Stimulated activated naive CD4-positive, alpha-beta T cell (primary cell): ENCODE measurements at places on chromosomes 11 and 22.
A peak's percentile ranks its signal among the peaks of the same experiment; 100 is the strongest.

DNA sequence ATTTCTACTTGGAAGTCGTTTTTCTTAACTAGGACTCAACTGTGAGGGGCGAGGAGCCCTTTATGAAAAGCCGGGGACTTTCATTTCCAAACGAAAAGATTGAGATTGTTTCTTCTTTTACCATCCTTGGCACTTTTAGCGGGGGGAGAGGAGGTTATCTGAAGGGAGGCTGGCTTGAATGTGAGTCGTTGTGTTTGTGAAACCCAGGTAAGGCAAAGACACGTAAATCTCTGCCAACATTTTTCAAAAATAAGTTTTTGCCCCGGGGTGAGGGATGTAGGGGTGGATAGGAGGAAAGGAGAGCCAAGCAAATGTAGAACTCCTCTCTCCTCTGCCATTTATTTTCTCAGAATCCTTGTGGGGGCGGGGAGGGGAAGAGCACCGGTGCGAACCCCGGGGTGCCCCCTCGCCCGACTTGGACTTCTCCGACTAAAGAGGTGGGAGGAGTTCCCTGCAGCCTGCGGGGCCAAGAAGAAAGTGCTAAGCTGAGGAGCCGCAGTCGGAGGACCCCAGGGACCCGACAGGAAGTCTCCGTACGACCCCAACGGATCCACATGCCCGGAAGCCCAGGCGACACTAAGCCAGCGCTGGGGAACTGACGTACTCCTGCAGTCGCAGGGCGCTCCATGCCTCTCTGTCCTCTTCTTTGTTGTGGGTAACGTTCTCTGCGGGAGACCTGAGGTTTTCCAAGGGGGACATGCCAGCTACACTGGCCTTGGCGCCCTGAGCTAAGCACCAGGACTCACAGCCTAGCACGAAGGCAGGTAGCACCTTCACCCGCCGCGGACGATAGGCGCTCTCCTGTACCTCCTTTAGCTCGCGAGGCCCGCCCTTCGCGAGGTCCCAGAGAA is 2.4 kb upstream of the WT1 start:
- DNase-seq, result no peak

DNA sequence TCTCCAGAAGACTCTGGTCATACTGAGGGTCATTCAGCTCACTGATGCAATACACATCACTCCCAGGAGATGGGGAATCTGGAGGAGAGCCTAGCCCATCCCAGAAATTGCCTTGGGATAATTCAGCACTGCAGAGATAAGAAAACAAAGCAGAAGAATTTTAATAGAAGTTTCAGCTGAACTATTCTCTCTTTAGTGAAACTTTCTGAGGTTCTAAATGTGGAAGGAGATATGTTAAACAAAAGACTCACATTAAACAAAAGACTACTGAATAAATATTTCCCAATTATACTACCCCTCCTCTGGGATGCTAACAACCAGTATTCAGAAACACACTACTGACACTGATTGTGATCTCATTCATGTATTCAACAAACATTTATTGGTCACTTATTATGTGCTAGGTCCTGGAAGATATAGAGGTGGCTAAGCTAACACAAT is 47.8 kb downstream of the C2CD3 start:
- no peak for DNase-seq

DNA sequence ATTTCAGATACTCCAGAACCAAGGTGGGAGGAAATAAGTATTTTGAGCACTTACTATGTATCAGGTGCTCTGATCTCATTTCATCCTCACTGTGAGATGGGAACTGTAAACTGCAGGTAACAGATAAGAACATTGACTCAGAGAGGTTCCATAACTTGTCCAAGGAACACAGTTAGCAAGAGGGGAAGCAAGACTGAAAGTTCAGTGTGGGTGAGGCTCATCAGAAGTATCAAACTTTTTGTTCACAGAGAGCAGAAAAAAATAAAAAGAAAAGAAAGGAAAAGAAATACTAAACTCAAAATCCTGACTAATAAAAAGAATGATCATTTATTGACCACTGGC is 37.1 kb downstream of the RAB30 start:
- no peak for DNase-seq

GRCh38 chr22:34886812-34887211 is 179.1 kb upstream of the ISX start:
- no peak for DNase-seq

GRCh38 chr11:85628771-85629341 is 463 bp downstream of the TMEM126B start:
- DNase-seq, result no peak

- peak; percentile 63 for DNase-seq
Measured at GRCh38 chr11:128830290-128831173, 36.6 kb downstream of the KCNJ1 start.

GRCh38 chr22:19957445-19957844 is 15.8 kb upstream of the TXNRD2 start:
- no peak for DNase-seq

GRCh38 chr11:1927026-1927847 is 7.7 kb downstream of the TNNT3 start:
- DNase-seq, result no peak

DNA sequence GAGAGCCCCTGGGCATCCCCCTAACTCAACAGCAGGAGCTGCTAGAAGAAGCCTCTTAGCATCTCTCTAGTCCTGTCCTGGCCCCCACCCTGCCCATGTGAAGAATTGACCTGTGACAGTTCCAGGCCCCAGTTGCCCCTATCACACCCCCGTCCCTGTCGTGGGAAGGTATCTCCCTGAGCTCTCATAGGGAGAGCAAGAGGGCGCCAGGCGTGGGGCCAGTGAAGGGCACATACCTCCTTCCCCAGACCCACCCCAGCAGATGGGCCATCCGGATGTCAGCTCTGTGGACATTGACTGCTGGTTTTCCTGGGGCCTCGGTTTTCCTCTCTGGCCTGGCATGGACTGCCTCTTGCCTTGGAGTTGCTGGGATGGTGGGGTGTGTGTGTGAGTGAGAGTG is 29.5 kb downstream of the CD82 start:
- DNase-seq, result no peak

GRCh38 chr22:36823186-36823839 is 6.5 kb upstream of the PVALB start:
- DNase-seq, result no peak

- peak; percentile 64 for DNase-seq
Measured at GRCh38 chr11:95699631-95700470, 89.7 kb downstream of the FAM76B start.

DNA sequence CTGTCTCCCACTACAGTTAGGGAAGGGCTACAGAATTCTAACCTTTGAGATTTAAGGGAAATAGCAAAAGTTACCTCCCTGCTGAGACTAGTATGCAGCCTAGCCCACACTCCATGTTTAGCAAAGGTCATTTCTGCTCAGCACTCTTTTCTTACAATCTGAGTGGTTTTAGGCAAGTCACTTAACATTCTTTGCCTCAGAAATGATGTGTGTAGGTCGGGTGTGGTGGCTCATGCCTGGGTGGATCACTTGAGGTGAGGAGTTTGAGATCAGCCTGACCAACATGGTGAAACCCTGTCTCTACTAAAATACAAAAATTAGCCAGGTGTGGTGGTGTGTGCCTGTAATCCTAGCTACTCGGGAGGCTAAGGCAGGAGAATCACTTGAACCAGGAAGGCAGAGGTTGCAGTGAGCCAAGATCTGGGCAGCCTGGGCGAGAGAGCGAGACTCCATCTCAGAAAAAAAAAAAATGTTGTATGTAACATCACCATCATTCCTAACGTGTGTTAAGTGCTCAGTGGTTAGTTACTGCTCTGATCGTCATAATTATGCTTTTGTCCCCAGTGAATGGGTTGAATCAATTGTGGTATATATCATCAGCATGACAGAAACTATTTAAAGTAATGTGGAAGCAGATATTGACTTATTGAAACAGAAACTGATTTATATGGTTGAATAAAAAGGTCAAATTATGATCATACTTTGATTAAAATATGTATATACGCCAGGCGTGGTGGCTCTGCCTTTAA is 55.0 kb downstream of the COPB1 start:
- DNase-seq, result no peak

- DNase-seq, result no peak
Measured at GRCh38 chr11:122523846-122524805, 131.4 kb upstream of the UBASH3B start.

GRCh38 chr11:27611390-27611789 is 88.9 kb downstream of the BDNF start:
- DNase-seq, result no peak

DNA sequence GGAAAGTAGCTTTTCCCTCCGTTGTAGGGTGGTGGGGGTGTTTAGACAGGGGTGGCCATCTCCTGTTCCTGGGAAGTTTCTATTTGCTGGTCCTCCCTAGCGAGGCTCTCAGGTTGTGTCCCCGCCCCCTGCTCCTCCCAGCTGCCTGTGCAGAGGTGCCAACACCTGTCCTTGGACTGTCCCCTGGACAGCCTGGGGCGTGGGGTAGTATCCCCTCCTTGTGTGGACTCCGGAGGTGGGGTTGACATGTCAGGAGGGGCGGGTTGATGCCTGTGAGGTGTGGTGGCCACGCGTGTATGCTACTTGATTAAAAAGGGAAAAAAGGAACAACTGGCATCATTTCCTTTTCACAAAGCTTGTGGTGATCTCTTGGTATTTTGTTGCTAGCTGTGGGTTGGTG is 14.3 kb upstream of the RANBP1 start:
- DNase-seq, result no peak

GRCh38 chr22:36729321-36729720 is 25.8 kb upstream of the CACNG2 start:
- DNase-seq, result no peak

- no peak for DNase-seq
Measured at GRCh38 chr11:64469288-64469687, 110.3 kb downstream of the RPS6KA4 start.

- DNase-seq, result no peak
Measured at GRCh38 chr11:64891215-64891848, 12.9 kb upstream of the EHD1 start.

- no peak for DNase-seq
Measured at GRCh38 chr11:11884774-11885481, 43.2 kb downstream of the USP47 start.

GRCh38 chr22:35634015-35634414 is 14.2 kb upstream of the APOL6 start:
- no peak for DNase-seq

DNA sequence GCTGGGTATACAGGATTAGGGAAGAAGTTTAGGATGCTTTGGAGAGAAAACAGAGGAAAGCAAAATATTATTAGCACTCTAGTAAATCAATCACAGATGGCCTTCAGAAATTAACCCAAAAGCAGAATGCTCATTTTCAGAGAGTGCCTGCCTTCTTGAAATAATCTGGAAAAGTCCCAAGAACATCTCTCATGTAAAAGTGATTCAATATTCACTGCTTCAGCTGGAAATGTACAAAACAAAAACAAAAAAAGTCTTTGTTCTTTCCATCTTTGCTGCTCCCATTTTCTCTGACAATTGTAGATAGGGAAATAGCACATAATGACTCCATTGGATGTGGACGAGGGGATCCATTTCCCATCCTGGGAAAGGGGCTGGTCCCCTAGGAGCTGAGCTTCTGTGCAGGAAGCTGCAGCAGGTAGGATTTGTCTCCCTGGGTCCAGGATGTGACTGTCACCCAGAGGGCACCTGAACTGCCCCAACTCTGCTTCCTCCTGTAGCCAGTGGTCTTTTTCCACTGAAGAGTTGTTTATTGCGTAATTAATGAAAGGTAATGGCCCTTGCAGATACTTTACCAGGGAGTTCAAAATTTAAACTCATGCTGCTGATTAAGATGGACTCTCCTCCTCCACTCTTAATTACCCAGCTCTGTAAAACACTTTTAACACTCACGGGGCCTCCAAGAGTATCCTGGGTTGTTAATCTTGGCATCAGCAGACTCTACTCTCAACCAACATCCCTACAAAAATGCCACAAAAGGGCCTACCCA is 57.9 kb downstream of the SC5D start:
- no peak for DNase-seq

GRCh38 chr11:9758637-9759518 is 95.0 kb downstream of the SWAP70 start:
- DNase-seq, result peak; percentile 51

GRCh38 chr22:26588729-26589366 is 1.1 kb downstream of the TPST2 start:
- DNase-seq, result no peak

GRCh38 chr11:16804104-16804947 is 65.9 kb downstream of the C11orf58 start:
- DNase-seq, result no peak

DNA sequence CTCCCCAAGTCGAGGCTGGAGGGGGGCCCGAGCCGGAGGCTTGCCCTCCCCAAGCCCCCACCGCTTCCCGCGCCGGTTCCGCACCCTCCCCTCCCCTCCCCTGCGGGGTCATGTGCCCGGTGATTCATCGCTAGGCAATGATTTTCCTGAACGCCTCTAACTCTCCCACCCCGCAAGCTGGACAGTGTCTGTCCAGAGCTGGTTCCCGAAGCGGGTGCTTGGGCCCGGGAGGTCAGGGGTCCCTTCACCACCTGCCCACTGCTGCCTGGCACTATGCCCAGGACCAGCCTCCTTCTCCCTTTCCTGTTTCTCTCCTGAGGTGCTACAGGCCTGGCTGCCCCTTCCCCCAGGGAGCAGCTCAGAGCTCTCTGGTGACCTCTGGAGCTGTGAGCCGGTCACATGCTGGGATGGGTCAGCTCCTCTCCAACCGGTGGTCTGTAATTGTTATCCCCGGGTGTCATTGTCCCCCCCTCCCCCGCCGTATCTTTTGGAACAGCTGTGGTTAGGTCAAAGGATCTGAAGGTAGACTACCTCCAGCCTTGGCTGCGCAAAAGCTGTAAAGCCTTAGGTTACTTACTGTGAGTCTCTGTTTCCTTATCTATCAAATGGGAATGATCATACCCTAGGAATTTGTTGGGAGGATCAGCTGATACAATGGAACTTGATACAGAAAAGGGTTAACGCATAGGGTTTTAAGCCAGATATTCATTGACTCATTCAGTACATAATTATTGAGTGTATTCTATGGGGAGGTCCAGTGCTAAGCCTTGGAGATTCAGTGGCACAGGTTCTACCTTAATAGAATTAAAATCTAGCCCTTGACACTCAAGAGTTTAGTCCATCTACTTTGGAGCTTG is 753 bp downstream of the STX3 start:
- DNase-seq, result no peak

- no peak for DNase-seq
Measured at GRCh38 chr22:17091851-17092250, 7.1 kb downstream of the IL17RA start.

GRCh38 chr22:39301926-39302325 is 17.5 kb downstream of the RPL3 start:
- no peak for DNase-seq

DNA sequence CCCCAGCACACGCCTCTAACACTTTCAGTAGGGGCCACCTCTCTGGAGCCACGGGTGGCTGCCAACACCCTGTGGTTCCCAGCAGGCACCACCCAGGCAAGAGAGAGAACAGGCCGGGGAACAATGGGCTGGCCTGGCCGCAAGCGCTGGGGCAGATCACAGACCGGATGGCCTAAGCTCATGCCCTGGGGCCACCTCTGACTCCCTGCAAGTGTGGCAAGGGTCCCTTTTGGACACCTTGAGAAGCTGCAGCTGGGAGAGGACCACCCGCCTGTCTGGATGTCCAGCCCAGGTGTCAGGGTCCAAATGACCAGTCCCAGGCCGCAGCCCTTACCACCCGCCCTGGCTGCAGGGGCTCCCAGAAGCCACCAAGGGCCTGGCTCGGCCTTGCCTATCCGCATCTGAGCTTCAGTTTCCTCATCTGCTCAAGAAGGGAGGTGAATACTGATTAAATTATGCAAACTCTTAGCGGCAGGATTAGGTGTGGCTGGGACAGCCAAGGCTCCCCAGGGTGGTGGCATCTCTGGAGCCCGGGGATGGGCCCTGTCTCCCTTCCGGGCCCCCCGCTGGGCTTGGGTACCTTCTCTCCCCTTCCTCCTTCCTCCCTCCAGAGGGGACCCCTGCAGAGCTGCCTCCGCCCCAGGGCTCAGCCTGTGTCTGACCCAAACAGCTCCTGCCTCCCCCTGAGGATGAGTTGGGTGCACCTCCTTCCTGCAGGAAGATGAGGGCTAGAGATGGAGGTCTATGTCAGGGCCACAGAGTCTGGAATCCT is 785 bp upstream of the SUSD2 start:
- DNase-seq, result no peak
